ENCODE measurements at places on chromosomes 4 and X.

- no peak for DNase-seq
These were observed 302.4 kb downstream of the IL1RAPL1 start for GRCh38 chrX:28889591-28890090.

GRCh38 chrX:37485429-37485828 is 86.0 kb upstream of the LANCL3 start:
- no peak for DNase-seq

DNA sequence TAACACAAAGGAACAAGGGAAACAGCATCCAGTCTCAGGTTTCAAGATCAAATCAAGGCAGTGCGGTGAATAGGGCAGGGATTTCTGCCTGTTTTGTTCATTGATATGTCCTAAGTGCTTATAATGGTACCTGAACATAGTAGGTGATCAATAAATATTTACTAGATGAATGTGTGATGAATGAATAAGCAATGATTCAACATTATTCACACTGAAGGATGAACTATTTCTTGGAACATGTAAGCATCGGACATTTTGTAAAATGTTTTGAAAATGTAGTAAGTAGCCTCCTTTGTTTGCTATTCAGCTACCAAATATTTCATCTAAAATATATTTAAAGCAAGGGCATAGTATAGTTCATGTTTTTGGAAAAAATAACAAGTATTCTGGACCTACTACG is 67.8 kb downstream of the USP38 start:
- DNase-seq, result no peak

DNA sequence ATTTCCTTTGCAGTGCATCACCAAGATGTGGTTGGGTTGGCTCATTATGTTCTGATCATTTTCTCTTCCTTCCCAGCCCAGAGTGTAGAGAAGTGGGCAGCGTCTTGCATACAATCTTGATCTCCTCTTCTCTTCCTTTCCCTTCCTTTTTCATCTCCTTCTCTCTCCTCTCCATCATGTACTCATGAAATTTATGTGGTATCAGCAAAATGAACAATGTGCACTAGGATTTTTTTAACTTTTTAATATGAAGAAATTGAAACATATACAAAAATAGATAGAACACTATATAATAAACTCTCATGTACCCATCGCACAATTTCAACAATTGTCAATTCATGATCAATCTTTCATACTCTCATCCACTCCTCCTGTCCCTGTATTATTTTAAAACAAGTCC is 593.5 kb downstream of the BCOR start:
- DNase-seq, result no peak

- no peak for DNase-seq
These were observed 25.3 kb upstream of the CYBB start for GRCh38 chrX:37754516-37754915.

- DNase-seq, result no peak
These were observed 38.8 kb downstream of the NSG1 start for GRCh38 chr4:4425696-4426095.

DNA sequence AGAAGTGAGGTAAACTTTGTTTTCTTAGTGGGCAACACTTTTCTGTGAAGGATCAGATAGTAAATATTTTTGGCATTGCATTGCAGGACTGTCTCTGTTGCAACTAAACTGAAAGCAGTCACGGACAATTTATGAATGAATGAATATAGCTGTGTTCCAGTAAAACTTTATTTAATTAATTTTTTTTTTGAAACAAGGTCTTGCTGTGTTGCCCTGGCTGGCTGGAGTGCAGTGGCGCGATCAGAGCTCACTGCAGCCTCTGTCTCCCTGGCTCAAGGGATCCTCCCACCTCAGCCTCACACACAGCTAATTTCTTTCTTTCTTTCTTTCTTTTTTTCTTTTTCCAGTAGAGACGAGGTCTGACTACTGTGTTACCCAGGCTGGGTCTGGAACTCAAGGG is 15.8 kb downstream of the RBM10 start:
- DNase-seq, result no peak

DNA sequence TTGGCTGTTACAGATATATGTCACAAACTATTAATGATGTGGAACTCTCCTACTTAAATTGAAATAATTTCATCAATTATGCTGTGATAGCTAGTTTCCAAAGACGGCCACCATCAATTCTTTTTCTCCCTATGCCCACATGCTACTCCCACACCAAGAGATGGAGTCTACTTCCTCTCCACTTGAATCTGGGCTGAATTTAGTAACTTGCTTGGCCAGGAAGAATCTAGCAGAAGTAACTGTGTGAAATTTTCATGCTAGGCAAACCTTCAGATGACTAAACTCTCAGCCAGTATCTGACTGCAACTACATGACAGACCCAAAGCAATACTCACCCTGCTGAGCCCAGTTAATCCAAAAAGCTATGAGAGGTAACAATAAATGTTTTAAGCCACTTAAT is 3.2 kb downstream of the SEPSECS start:
- no peak for DNase-seq

- no peak for DNase-seq
These were observed 36.5 kb downstream of the SLC7A11 start for GRCh38 chr4:138205531-138206233.

DNA sequence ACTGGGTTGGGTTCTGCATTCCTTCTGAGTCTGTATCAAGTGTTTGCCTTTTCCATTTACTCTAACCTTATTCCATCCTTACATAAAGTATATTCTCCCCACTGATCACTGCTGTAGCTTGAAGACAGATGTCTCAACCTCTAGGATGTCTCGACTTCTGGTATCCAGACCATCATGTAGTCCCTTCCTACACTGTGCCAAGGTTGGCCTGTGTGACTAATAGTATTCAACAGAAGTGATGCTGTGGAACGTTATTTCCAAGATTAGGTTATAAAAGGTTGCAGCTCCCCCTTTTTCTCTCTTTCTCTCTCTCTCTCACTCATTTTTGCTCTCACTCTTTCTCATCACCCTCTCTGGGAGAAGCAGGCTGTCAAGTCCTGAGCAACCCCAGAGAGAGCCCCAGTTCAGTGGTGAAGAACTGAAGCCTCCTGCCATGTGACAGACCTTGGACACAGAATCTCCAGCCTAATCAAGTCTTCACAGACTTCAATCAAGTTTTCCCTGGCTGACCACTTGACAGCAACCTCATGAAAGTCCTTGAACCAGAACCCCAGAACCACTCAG is 75.4 kb downstream of the PRDM5 start:
- no peak for DNase-seq

GRCh38 chr4:114296126-114296525 is 302.5 kb upstream of the UGT8 start:
- DNase-seq, result no peak

GRCh38 chr4:105994061-105994460 is 98.8 kb downstream of the NPNT start:
- DNase-seq, result no peak

DNA sequence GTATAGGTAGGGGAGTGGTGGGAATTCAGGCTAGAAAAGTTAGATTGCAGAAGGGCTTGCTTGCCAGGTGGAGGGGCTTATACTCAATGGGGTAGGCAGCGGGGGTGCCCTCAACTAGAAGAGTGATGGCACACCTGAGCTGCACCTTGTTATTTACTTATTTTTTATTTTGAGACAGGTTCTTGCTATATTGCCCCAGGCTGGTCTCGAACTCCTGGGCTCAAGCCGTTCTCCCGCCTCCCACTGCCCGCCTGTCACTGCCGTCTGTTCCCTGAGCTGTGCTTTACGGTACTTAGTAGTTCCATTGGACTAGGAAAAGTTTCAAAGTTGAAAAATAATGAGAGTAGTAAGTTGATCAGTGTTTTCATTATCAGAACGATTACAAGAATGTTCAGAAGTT is 2.0 kb downstream of the ZFX start:
- no peak for DNase-seq

GRCh38 chrX:13283512-13283911 is 36.3 kb downstream of the ATXN3L start:
- DNase-seq, result no peak

- no peak for DNase-seq
These were observed 340.1 kb upstream of the CTSO start for GRCh38 chr4:156293657-156294297.

GRCh38 chrX:30831082-30831481 is 58.0 kb downstream of the TAB3 start:
- DNase-seq, result no peak

DNA sequence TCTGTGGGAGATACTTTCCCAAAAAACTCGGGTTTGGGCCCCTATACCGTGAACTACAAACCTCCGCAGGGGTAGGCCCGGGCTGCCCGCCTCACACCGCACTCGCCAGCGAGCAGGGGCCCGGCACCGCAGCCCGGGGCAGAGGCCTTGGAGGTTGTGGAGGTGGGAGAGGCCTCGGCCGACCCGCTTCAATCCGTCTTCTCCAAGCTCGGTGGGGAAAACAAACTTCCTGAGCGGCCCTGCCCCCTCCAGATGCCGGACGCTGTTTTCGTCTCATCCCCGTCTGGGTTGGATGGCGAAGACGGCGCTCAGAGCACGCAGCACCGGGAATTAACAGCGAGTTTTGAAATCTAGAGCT is 442 bp upstream of the MCUB start:
- no peak for DNase-seq

GRCh38 chr4:163166041-163166579 is 580 bp downstream of the NAF1 start:
- no peak for DNase-seq

- DNase-seq, result no peak
These were observed 587.4 kb downstream of the RPA4 start for GRCh38 chrX:97471071-97471470.

- no peak for DNase-seq
These were observed 13.8 kb downstream of the SLC25A5 start for GRCh38 chrX:119482041-119482440.

DNA sequence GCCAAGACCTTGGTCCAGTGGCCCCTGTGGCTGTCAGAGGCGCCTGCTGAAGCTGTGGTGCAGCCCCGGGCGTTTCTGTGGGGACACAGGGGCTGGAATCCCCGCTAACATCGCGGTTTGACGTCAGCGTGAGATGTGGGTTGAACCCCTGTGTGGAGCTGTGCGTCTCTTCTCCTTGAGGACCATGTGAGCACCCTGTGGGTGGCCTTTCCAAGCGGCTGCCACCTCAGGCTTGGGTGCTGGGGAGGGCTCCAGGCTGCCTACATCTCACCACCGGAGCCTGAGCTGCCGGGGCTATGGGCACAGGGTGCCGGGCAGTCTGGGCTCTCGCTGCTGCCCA is 27.7 kb downstream of the UVSSA start:
- DNase-seq, result no peak

GRCh38 chrX:145178268-145178667 is 69.0 kb upstream of the SPANXN1 start:
- DNase-seq, result no peak

DNA sequence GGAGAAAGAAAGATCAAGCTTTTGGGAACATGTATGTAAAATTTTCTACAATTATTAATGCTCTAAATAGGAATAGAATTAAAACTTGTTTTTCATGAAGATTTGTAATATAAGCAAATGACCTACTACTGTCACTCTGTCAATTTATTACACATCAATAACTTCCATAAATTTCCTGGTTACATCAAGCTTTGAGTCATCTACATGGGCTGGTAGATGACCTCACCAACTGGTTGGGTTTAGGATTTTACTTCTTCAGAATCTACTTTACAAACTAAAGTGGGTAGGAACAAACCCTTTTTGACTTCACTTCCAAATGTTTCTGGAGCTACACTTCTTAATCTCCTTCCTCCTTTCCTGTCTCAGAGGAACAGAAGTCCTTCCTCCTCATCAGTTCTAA is 12.0 kb upstream of the LRAT start:
- DNase-seq, result no peak

DNA sequence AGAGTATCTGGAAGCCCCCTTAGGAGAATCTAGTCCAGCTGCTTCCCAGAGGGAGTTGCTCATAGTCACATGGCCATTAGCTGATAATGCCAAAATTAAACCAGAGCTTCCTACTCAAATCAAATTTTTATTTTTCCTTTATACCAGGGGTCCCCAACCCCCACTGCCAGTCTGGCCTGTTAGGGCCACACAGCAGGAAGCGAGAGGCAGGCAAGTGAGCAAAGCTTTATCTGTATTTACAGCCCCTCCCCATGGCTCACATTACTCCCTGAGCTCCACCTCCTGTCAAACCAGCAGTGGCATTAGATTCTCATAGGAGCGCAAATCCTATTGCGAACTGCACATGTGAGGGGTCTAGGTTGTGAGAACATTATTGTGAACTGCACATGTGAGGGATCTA is 19.2 kb upstream of the TNIP3 start:
- DNase-seq, result no peak

DNA sequence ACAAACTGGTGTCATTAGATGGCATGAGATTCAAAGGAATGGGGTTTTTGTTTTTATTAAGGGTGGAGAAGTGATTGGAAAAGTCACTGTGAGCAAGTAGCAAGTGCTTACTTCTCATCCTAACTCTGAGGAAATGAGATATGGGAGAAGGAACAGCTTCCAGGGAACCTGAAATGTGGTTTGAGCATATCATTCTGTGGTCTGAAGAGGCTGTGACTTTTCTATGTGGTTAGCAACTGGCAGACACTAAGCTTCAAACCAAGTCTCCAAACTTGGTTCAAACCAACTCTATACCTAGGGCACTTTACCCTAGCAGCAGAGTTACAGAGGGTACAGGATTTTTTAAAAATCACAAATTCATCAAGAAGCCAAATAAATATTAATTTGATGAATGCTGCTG is 58.2 kb downstream of the DCLK2 start:
- DNase-seq, result no peak

GRCh38 chr4:705278-706082 is at the start of gene PCGF3:
TSS of gene PCGF3 (plus strand) at chr4:705832. CDS start at chr4:733681, 27,849 bp downstream.
- DNase-seq, result peak; percentile 88

- DNase-seq, result peak; percentile 13
These were observed 1.1 kb upstream of the DKK2 start for GRCh38 chr4:107037199-107037584.

DNA sequence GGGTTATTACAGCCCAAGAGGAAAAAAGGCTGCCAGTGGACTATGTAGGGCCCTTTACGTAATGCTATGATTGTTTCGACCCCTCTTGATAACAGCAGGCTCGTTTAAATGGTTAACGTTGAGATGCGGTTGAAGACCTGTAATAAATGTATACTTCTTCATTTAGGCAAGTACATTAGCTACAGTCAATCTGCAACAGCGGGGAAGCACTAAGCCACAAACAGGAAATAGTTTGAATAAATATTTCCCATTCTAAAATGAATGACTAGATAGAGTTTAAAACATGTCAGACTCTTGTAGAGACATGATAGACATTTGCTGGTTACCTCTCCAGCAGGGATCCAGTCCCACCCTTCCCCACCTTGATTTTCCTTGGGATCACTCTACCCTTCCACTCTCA is 38.1 kb upstream of the STIM2 start:
- DNase-seq, result no peak

GRCh38 chr4:33722800-33723516 is 2521.4 kb downstream of the ARAP2 start:
- no peak for DNase-seq

- no peak for DNase-seq
These were observed 1709.4 kb downstream of the ARAP2 start for GRCh38 chr4:34534916-34535315.

Measured in NCI-H1930 (cell line).